ENCODE measurements at places on chromosomes 5 and 9. TPM values are rescaled to one million over a fixed set of nuclear protein-coding genes. Genes with fewer than 3 reads are reported as not detected.

DNA sequence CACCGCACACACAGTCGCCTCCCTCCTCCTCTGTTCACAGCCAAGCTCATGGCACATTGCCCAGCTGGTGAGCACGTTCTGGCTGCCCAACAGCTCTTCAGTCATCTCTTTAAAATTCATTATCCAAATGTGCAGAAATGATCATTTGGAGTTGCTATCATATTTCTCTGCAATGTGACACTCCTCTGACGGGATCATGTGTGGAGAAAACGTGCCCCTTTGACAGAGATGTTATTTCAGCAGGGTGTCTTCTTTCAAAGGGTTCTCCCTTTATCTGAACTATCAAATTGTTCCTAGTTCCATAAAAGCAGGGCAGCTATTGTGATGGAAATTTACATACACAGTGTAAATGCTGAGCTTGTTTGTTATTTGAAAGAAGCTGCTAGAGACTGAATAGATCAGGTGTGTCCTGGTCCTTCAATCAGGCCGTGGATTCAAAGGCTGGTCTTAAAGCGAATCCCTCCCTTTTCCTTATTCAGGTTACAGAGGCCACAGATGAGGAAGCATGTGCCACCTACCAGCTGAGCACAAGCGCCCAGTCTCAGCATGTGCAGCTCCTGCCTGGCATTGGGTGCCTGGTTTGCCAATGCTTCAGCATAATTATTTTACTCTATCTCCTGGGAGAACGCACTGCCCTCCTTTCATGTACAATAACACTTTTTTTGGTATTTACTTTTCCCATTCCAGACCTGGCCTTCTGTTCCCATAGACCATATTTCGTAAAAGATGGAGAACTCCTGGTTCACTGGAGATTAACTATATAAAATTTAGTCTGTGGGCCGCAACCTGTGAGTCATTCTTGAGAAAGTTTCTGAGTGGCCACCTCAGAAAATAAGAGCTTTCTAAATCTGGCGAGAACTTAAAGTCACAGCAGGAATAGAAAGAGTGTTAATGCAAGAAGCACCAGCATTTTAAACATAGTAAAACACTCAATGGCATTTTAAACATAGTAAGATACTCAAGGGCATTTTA is 433.7 kb downstream of the ENC1 start:
- DNase-seq: peak; percentile 76

- DNase-seq: peak; percentile 35
Measured at GRCh38 chr5:154168395-154168794, 22.1 kb upstream of the GALNT10 start.

DNA sequence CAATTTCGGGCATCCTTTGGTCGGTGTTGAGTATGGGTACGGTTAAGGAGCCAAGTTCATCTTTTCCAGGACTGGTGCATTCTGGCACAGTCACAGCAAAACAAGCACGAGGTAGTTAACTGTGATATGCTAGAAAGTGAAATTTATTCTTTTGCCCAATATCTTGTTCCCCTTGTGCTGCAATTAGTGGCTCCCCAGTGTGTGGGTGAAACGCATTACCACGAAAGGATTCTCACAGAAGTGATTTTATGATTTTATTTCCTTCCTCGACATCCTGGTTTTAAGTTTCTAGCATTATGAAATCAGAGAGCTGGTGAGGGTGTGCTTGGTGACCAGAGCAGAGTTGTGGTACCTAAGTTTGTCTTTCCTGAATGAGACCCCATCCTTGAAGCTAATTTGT is 1.5 kb downstream of the FRMPD1 start:
- no peak for DNase-seq

- peak; percentile 36 for DNase-seq
Measured at GRCh38 chr9:136339173-136339957, 12.0 kb downstream of the GPSM1 start.

- no peak for DNase-seq
Measured at GRCh38 chr9:122016309-122016708, 76.8 kb downstream of the TTLL11 start.

- no peak for DNase-seq
Measured at GRCh38 chr9:136671646-136672430, 9.1 kb downstream of the EGFL7 start.

DNA sequence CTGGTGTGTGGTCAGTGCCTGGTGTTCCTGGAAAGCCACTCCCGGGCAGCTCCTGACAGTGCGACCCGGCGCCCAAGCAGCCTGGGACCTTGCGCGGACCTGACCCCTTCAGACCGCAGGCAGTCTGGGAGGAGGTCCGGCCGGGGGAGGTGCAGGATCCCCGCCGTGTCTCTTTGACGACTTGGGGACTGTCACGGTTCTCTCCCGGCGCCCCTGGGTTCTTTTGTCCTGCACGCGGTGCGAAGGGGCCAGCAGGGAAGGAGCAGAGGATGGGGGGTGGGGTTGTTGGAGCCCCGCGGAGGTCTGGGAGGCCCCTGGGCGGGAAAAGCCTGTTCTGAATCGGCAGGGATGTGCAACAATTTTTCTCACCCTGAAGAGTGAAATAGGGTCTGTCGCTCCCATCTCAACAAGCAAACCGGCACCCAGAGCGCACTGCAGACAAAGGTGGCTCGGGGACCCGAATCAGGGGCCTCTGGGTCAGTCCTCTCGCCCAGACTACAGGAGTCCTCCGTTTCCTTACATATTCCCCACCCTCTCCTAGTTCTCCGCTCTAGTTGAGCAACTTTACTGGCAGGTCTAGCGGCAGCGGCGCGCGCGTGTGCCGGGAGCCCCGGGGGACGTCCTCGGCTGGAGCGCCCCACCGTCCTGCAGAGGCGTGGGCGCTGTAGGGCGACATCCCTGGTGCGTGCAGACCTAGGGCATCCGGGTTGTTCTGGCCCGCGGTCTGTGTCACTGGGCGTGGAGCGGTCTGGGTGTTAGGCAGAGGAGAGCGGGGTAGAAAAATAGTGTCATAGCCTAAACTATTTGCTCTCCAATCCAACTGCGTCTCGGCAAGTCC is 1.2 kb downstream of the VCAN start:
- DNase-seq: no peak

DNA sequence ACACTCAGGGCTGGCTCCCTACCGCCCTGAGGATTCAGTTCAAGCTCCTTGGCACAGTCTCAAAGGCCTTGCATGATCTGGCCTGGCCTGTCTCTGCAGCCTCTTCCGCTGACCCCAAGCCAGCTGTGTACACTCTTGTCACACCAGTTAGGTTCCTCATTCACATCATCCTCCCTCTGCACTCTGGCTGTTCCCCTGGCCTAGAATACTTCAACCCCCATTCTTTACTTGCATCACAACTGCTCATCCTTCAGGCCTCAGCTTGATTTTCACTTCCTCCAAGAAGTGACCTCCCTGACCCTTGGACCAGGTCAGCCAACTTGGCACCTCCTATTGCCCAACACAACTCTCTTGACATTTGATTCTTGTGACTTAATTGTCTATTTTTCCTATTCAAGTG is 18.9 kb upstream of the PFDN1 start:
- no peak for DNase-seq

PIP5K1B gene
- total RNA-seq: 2.9 TPM

PCDHA4 gene
- total RNA-seq: 0.77 TPM
